ENCODE measurements at places on chromosomes 1 and 21.

- no peaks in the 10 kb centered on the region for H3K36me3 ChIP-seq
Measured at GRCh38 chr1:51963592-51964308, 26.8 kb downstream of the RAB3B start.

DNA sequence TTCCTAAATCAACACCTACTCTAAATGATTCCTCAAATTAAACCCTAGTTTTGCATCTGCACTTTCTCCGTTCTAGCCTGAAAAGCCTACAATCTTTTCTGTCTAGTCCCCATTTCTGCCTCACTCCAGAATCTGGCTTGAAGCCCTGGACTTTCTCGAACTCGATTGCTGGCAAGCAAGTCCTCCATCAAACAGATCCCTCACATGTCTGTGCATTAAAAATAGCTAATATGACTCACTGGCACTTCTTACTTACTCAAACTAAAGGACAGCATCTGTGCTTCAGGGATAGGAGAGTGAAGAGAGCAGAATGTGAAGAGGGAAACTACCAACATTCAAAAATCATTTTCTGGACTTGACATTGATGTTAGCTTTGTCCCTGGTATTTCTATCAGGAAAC, 51.8 kb upstream of the CXADR start:
- no peaks in the 10 kb centered on the region for H3K4me1 ChIP-seq
- no peaks in the 10 kb centered on the region for H3K27me3 ChIP-seq
- peak overlapping the region; percentile 77 for H3K27ac ChIP-seq
- no peaks in the 10 kb centered on the region for H3K36me3 ChIP-seq
- DNase-seq = no peak
- H3K4me3 ChIP-seq = no peak overlapping the region

- no peak overlapping the region for H3K4me3 ChIP-seq
- DNase-seq = peak; percentile 20
- H3K4me1 ChIP-seq = no peaks in the 10 kb centered on the region
- H3K36me3 ChIP-seq = no peaks in the 10 kb centered on the region
- no peak overlapping the region for H3K27ac ChIP-seq
- no peaks in the 10 kb centered on the region for H3K27me3 ChIP-seq
Measured at GRCh38 chr1:29677028-29678024, 441.0 kb downstream of the PTPRU start.

GRCh38 chr1:71577451-71578131, 496.8 kb upstream of the ZRANB2 start:
- no peaks in the 10 kb centered on the region for H3K36me3 ChIP-seq
- DNase-seq = no peak
- H3K4me1 ChIP-seq = no peaks in the 10 kb centered on the region
- H3K27ac ChIP-seq = no peak overlapping the region
- H3K4me3 ChIP-seq = no peak overlapping the region

All from liver (tissue), 10 donors.